Activated CD4-positive, CD25-positive, alpha-beta regulatory T cell (primary cell): ENCODE measurements at places on chromosomes 1 and 21.

GRCh38 chr1:36732015-36732356 lies 249.3 kb upstream of the CSF3R start:
- no peak for DNase-seq

- DNase-seq = no peak
These were observed at the start of gene TRIM17 for GRCh38 chr1:228416217-228416933. Gene TRIM17, minus strand, starts transcription at chr1:228416861. Its CDS starts 1,789 bp downstream, at chr1:228415072.

- DNase-seq = peak; percentile 59
These were observed 13.5 kb downstream of the TRAF3IP3 start for GRCh38 chr1:209769171-209769904.

- DNase-seq = no peak
These were observed 27.3 kb downstream of the STPG1 start for GRCh38 chr1:24386241-24386640.

GRCh38 chr21:34894401-34894800 lies 154.7 kb downstream of the RUNX1 start:
- no peak for DNase-seq

- no peak for DNase-seq
These were observed 89.0 kb upstream of the CHODL start for GRCh38 chr21:18155508-18156193.

DNA sequence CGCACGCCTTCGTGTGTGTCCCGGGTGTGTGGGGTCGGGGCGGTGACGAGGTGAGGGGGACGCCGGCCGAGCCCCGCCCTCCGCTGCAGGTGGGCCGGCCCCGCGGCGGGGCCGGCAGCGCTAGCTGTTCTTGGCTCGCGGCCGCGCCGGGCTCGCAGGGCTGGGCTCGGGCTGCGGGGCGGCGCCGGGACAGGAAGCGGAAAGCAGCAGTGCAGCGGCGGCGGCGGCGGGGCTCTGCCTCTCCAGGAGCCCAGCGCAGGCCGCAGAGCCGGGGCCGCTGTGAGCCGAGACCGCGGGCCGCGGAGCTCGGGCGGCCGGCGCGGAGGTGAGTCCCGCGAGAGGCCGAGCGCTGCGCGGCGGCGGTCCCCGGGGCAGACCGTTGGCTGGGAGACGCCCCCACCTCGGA lies at the start of gene VANGL1:
Gene VANGL1, plus strand, starts transcription at position 209 of the 406 bp plus-strand sequence. CDS start 9,444 bp downstream, outside the sequence.
- peak; percentile 10 for DNase-seq

GRCh38 chr1:119226913-119227312 lies 86.5 kb upstream of the WARS2 start:
- no peak for DNase-seq

- DNase-seq = no peak
These were observed 47.3 kb downstream of the SLC25A24 start for GRCh38 chr1:108152782-108153222.

- DNase-seq = no peak
These were observed 30.2 kb upstream of the SMIM12 start for GRCh38 chr1:34889705-34890104.

DNA sequence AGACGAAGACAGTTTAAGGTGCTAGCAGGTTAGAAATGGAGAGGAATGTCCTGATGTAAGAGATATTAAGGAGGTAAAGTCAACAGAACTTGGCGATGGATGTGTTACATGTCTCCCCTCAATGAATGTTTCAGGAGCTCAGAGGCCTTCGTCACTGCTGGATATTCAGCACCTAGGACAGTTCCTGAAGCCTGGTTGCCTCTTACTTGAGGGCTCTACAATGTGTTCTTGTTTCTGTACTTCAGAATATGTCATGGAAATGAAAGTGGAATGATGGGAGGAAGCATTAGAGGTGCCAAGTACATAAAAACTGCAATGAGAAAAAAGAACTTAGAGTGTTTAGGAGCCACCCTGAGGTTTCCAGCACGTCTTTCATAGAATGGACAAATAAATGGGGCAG lies 17.7 kb downstream of the TNR start:
- DNase-seq = no peak

DNA sequence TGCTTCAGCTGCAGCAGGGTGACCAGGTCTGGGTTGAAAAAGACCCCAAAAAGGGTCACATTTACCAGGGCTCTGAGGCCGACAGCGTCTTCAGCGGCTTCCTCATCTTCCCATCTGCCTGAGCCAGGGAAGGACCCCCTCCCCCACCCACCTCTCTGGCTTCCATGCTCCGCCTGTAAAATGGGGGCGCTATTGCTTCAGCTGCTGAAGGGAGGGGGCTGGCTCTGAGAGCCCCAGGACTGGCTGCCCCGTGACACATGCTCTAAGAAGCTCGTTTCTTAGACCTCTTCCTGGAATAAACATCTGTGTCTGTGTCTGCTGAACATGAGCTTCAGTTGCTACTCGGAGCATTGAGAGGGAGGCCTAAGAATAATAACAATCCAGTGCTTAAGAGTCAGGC lies 2.9 kb downstream of the C1QA start:
- no peak for DNase-seq

DNA sequence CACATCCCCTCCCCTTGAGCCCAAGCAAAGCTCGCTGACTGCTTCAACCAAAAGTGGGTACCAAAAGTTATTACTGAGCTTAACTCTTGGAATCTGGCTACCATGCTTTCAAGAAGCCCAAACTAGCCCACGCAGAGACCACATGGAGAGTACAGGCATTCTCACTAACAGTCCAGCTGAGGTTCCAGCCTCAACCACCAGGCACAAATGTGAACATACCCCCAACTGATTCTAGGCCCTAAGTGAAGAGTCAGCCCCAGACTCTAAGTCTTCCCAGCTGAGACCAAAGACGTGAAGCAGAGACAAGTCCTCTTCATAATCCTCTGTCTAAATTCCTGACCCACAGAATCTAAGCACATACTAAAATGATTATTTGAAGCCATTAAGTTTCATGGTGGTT lies 36.8 kb downstream of the EVI5 start:
- DNase-seq = no peak

DNA sequence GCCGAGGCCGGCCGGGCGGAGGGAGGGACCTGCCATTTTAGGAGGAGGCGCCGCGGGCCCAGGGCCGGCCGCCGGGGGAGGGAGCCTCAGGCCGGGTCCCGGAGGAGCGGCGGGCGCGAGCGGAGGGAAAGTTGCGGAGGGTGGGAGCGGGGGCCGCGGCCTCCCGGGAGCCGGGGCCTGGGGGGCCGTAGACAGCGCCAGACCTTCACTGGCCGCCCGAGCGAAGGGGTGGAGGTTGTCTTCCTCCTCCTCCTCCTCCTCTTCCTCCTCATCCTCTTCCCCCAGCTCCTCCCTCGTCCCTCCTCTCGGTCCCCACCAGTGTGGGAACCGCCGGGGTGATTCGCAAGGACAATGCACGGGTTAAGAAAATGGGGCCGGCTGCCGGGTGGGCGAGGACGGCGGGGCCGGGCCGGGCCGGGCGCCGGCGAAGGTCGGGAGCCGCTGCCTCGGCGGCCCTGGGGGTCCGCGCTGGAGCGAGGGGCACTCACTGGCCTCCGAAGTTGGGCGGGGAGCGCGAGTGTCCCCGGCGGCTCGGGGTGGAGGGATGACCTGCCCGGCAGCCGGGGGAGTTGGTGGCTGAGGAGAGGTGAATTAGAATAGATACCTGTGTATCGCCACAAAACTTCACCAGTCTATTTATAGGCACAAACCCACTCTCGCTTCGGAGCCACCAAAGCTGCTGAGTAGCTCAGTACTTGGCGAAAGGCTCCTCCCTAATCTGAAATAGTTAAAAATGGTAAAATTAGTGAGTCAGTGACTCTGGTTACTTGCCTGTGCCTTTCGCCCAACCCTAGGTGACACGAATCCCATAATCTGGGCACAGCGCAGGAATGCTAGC lies 1.3 kb downstream of the DYRK1A start:
- peak; percentile 13 for DNase-seq

GRCh38 chr1:148296511-148296910 lies 144.4 kb upstream of the NBPF11 start:
- DNase-seq = no peak

DNA sequence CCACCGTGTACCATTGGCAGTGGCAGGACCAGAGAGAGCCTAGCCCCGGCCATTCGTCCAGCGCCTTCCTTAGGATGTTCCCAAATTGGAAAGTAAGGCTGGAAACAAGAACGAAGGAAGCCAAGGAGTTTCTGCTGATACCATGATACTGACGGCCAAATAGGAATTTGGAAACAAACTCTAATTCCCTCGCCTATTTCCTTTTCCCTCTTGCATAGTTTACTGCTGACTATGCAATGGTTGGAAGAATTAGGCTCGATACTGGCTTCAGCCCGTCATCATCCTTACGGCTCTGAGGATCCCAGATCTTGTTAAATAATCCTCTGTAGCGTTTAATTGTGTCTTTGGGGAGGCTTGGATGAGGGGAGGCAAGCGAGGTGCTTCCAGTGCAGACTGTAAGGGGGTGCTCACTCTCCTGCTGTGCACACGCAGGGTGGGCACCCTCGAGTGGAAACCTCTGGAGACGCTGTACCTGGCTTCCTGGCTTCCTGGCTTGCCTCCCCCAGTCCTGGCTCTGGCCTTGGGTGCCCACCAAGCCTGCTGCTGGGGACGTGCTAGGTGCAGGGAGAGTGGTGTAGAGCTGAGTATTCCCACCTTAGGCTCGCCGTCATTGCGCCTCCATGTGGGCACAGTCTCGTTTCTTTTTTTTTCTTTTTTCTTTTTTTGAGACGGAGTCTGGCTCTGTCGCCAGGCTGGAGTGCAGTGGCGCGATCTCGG lies 27.4 kb upstream of the CAMTA1 start:
- DNase-seq = no peak
